ENCODE measurements at places on chromosomes 1 and 21.

GRCh38 chr21:29215709-29216108 lies 83.0 kb upstream of the BACH1 start:
- no peak for DNase-seq

- DNase-seq = no peak
Measured at GRCh38 chr1:247638781-247639180, 33.4 kb downstream of the OR2G3 start.

DNA sequence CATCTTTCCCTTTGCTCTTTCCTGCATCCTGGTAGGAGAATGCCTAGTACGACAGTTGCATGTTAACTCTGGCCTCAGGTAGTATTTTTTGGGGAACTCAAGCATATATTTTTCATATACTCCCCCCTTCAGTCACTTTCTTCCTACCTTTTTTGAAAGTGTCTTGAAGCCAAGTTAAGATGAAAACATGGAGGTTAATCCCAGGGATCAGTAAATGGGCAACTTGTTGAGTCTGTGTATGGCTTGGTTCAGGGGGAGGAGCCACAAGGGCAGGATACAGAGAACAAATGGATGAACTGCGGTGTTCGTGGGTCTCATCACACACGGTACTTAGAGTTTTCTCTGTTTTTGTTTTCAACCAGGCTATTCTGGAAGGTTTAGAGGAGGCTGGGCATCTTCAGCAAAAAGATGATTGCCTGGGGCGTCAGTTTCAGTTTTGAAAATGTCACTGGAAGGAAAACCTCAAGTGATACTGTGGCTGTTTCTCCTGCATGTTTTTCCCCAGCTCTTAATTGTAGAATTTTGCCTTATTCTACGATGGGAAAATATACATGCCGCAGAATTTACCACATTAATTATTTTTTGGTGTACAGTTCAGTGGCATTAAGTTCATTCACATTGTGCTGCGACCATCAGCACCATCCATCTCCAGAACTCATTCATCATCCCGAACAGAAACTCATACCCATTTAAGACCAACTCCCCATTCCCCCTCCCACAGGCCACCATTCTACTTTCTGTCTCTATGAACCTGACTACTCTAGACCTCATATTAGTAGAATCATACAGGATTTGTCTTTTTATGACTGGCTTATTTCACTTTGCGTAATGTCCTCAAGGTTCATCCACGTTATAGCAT lies 71.5 kb downstream of the MAP10 start:
- no peak for DNase-seq

GRCh38 chr1:29470087-29470787 lies 233.9 kb downstream of the PTPRU start:
- DNase-seq = peak; percentile 82
